Effector memory CD4-positive, alpha-beta T cell (primary cell): ENCODE measurements at places on chromosomes 16 and 17.

DNA sequence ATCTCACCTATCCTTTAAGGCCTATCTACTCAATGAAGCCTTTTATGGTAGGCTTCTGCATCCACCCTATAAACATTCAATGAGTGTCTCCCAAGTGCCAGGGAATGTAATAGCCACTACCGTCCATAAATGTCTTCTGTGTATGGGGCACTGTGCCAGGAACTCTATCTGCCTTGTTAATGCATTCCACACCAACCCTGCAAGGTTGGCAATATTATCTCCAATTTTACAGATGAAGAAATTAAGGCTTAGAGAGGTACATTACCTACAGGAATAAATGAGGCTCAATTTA is 20.0 kb downstream of the MAP3K14 start:
- DNase-seq: no peak

- no peak for DNase-seq
These were observed 883 bp downstream of the USH1G start for GRCh38 chr17:74922172-74922571.

DNA sequence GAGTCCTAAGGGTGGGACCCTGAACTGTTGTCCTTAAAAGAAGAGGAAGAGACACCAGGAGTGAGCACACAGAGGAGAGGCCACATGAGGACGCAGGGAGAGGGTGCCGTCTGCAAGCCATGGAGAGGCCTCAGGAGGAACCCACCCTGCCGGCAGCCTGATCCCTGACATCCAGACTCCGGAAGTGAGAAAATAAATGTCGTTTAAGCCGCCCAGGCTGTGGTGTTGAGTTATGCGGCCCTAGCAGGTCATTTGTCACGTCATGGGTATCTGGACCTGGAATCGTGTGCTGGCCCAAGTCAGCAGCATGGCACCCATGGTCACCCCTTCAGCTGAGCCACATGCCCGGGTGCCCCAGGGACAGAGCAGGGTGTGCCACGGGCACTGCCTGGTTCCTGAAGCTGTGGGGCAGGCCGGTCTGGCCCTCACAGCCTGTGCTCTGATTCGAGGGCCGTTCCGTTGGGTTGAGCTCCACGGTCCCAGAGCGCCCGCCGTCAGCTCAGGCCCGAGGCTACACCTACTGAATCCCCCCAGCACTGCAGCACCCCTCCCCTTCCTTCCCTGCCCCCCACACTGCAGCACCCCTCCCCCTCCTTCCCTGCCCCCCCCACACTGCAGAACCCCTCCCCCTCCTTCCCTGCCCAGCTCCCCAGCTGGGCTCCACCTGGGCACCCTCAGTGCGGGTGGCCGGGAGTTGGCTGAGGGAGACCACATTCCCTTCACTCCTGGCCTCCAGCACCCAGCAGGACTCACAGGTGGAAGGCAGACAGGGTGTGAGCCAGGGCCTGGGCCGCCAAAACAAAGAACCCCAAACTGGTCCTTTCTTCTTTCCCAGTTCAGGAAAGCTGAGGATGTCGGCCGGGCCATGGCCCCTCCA is 2.7 kb upstream of the CCDC57 start:
- DNase-seq: no peak

DNA sequence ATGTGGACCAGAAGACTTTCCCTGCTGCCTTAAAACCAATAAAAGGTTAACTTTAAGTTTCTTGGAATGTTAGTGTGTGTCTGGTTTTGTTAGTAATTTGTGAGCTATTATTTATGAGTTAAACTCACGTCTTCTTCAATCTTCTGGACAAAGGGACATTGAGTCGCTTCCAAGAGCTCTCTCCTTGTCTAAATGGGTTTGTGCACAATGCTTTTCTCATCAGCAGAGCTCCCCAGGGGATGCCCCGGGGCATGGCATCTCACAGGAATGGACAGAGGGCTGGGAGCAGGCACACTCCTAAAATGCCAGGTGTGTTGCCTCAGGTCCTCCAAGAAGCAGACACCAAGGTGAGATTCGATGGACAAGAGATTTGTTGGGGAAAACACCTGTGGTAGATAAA is 90.5 kb downstream of the RGS9 start:
- no peak for DNase-seq

DNA sequence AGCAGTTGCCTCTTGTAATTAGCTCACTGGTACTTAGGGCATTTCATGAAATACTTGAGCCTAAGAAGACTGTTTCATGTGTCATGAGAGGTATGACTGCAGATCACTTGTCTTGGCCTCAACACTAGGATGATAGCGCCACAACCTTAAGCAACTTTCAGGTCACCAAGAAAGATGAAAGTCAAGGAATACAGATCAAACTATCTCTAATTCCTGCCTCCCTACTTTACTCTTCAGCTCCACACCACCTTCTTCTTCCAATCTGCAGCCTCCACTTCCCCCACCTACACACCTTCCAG is 28.0 kb downstream of the GNA13 start:
- no peak for DNase-seq

DNA sequence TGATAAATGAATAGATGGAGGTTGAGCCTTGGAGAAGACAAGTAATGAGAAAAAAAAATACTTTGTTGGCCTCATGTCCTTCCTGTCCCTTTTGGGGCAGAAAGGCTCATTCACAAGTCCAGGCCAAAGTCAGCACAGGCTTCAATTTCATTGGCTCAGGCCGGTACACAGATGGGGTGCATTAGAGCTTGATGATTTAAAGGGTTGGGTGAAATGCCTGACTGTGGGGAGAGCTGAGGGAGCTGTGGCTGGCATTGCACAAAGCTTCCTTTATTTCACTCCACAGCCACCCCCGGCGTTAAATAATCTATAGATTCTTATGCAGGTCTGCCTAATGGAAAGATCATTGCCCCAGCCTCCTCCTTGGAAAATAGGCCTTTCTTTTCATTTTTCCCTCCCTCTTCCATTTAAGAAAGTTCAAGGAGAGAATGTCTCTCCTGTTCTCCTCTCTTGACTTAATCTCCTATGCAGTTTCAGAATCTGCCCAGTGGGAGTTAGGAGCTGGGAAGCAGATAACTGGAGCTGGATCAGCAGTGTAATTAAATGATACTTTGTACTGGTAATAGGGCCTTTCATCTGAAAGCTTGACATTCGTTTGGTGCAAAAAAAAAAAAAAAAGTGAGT is 24.4 kb downstream of the YPEL2 start:
- DNase-seq: no peak

DNA sequence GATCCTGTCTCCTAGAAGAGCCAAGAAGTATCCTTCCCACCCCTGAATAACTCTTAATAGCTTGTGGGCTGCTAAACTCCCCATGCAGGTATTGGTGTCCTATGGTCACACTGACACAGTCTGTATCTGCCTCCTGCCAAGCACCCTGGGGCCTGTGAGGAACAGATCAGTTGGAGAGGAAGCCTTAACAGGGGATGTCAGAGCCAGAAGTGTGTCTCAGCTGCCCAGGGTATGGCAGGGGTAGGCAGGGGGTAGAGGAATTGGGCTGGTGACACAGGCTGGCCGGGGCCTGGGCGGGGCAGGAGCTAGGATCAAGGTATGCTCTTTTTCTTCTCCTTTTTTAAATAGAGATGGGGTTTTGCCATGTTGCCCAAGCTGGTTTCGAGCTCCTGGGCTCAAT is 44.7 kb downstream of the DDX19A start:
- DNase-seq: no peak

DNA sequence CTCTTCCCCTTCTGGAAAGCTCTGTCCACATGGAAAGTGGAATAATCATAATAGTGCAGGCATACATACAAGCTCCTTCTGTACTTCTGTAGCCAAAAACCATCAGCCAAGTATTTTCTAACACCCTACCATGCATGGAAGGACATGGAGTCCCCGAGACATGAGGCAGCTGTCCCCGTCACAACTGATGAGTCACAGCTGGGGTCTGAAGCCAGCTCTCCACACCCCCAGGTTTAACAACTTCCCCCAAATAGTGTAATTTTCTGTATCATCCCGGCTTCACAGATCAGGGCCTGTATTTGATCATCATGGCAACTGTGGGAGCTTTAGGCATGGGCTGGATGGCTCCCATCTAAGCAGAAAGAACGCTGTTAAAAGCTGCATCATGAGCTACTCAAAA is 16.6 kb downstream of the C16orf96 start:
- DNase-seq: no peak

- DNase-seq: no peak
These were observed 8.3 kb upstream of the CHD3 start for GRCh38 chr17:7880076-7880868.

- DNase-seq: no peak
These were observed 6.7 kb downstream of the ALOX12B start for GRCh38 chr17:8080799-8081219.

DNA sequence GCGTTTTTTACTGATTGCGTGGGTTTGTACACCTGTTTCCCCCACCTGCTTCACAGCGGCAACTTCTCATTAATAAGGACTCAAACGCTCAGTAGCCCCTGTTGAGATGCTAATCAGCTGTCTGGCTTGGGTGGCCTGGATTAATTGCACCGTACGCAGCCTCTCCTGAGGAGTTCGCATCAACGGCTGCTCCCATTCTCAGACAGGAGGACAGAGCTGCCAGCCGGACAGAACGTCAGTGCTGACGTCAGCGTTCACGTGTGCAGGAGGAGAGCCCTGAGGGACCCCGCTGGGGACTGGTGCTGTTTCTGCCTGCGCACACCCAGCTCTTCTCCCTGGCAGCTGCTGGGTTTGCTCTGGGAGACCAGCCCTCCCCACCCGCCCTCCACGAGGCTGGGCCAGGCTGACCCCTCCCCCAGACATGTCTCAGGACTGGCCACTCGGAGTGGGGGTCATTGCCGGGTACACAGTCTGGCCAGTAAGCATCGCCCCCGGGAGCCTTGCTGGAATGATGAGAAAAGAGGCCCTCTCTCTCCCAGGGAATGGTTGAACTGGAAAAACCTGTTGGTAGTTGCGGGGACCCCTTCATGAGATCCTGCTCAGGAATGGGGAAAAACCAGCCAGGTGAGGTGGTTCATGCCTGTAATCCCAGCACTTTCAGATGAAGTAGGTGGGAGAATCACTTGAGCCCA is 5.7 kb upstream of the BANP start:
- DNase-seq: no peak

GRCh38 chr16:85182286-85182685 is 70.0 kb upstream of the CIBAR2 start:
- DNase-seq: no peak

DNA sequence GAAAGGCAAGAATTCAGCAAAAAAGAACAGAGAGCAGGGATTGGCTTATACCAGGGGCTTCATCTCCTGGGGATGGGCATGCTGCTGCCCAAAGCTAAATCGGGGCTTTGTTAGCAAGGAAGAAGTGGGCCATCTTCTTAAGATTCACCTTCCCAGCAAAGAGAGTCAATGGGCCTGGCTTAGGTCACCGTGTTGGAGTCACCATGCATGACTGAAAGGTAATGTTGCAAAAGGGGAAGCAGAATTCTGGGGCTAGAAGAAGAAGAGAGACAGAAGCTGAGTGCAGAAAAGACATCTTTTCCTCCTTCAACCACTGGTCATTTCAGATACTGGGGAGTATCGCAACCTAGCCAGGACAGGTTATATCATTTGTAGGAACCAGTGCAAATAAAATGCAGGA is 76.3 kb upstream of the KIFC3 start:
- DNase-seq: no peak

DNA sequence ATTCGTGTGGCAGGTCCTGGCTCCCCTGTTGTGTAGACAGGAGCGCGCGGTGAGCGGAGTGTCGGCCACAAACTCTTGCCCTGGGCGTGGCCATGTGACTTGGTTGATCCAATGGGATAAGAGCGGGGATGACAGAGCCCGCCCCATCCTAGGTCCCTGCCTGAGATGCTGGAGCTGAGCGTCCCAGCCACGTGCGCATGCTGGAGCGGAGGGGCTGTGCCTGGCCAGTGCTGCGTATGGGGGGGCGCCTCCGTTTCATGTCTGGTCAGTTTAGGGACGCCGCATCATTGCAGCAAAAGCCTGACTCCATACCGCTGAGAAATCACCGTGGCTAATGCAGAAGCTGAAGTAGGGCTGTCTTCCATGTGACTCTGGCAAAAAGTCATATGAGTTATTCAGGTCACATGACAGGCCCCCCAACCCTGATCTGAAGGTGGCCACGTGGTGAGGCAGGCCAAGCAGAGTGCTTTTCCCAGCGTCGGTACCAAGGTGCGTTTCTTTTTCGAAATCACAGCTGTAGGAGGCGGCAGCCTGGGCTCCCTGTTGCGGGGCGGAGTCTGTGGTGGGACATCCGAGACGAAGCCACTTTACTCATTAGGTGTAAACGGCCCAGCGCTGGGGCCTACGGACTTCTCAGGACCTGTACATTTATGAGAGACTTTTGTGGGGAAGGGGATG is 22.5 kb downstream of the HSBP1 start:
- no peak for DNase-seq

DNA sequence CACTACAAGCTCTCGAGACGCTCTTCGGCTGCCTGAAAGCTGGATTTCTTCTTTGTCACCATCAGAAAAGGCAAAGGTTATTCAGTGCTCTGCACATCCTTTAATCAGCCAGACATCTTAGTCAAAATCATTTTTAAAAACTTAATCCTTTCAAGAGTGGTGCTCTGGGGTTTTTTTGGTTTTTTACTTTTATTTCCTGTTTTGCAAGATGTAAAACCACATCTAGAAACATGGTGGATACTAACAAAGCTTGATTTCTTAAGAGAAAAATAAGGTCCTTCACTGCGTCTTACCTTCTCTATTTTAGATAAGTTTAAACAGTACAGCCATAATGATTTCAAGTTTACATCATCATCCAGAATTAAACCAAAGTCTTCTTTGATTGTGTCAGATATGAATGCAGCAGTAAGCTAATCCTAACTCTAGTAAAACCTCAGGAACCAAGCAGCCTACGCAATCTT is 6.3 kb downstream of the ANKRD11 start:
- no peak for DNase-seq

DNA sequence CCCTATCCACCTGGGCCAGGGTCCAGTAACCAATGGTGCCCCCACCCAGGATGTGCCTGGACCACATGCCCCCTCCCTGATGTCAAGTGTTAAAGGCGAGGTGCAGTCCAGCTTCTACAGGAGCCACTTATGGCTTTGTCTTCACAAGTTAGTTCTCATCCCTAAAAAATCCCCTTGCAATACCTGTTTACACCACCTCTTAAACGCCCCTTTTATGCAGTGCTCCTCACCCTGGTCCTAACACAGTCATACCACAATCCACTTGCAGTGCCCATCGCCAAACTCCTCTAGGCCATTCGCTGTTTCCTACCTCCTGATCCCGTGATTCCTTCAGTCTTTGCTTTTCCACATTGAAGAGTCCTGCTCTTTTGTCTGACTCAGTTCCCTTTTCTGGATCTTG is 7.1 kb downstream of the GLYR1 start:
- DNase-seq: no peak

- no peak for DNase-seq
These were observed 95.8 kb downstream of the IRF8 start for GRCh38 chr16:85994492-85995490.

- DNase-seq: no peak
These were observed 53.8 kb downstream of the OTOA start for GRCh38 chr16:21717608-21718007.

- DNase-seq: no peak
These were observed 30.8 kb upstream of the ABCA5 start for GRCh38 chr17:69357701-69358100.

GRCh38 chr16:82784573-82784968 is 157.8 kb downstream of the CDH13 start:
- DNase-seq: no peak
